ENCODE measurements at places on chromosomes 4 and X.

DNA sequence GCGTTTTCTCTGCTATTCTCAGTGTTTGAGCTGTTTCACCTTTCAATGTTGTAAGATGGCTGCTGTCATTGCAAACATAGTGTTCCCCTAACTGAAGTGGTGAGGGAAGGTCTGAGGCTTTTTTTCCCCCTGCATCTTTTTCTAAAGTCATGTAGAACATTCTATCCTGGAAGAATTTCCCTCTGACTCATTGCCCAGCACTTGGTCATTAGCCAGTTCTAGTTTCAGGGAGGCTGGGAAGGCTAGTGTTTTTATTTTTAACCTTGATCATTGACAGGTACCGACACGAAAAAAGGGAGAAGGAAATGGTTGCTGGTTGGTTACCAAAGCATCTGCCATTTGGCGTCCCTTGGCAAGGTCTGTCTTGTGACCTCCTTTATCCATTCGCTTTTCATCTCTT is 6.6 kb downstream of the LANCL3 start:
- no peak for DNase-seq

GRCh38 chrX:55149242-55149641 is 60.4 kb downstream of the PAGE2 start:
- DNase-seq: no peak

- no peak for DNase-seq
Measured at GRCh38 chr4:119656342-119656741, 27.7 kb upstream of the PDE5A start.

DNA sequence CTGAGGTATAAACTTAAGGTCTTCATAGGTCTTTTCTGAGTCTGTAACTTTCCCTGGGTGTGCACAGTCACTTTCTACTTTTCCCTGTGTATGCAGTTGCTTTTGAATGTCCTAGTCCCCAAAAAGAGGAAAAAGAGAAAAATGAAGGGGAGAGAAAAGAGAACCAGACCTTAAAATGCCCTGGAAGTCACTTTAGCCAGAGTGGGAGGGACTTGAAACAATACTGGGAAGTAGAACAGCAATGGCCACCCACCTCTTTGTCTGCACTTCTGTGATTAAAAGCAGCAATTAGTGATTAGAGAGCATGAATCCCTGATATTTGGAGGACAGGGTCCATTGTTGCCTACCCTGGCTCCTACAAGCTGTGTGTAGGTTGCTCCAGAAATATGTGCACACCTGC is 36.1 kb downstream of the ZCCHC13 start:
- no peak for DNase-seq

GRCh38 chr4:55087913-55088260 is 37.5 kb downstream of the KDR start:
- DNase-seq: no peak

- no peak for DNase-seq
Measured at GRCh38 chr4:90187148-90187884, 60.1 kb downstream of the CCSER1 start.

GRCh38 chr4:8402640-8403039 is 37.9 kb downstream of the ACOX3 start:
- peak; percentile 81 for DNase-seq

DNA sequence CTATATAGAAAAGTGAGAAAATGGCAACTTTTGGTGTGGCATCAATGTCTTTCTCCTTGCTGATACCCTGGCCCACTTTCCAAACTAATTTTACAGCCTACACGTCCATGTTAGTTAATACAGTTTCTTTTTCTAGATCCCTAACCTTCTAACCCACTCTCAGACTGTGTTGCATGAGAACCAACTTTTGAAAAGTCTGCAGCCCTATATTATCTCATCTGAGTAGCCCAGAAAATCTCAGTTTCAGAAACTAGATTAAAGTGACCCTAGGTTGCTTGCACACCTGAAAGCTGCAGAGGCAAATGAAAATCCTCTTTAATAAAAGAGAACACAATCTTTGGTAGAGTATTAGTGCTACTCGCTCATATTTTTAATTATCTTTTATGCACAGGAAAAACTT is 371.6 kb upstream of the EMCN start:
- DNase-seq: no peak

- no peak for DNase-seq
Measured at GRCh38 chrX:139078761-139079280, 367.3 kb upstream of the FGF13 start.

DNA sequence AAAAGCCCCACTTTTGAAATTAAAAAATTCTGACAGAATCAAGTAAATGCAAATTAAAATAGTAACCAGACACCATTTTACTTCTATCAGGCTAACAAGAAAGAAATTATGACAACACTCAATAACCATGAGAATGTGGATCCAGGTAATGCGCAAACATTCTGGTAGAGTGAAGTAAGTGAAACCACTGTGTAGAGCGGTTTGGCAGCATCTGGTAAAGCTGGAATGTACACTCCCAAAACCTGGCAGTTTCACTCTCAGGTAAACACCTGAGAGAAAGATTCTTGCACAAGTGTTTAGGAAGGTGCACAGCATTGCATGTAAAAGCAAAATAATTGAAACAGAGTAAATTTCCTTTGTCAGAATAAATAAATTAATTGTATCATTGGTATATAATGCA is 81.8 kb downstream of the TRIML1 start:
- no peak for DNase-seq

DNA sequence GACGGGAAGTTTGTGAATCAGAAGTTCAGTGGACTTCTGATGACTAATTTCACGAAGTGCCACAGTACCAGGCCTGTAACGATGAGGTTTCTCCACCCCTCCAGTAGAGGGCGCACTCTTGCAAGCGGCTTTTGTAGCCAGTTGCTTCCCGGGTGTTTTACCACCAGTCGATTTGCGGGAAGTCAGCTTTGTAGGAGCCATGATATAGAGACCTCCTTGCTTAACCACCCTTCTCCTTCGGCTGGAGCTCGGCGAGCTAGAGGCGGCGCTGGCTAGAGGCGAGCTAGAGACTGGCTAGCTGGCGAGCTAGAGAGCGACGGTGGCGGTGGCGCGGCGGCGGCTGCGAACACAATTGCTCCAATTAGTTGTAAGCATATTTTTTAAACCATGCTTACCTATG is 72.0 kb downstream of the IL1RAPL1 start:
- no peak for DNase-seq

DNA sequence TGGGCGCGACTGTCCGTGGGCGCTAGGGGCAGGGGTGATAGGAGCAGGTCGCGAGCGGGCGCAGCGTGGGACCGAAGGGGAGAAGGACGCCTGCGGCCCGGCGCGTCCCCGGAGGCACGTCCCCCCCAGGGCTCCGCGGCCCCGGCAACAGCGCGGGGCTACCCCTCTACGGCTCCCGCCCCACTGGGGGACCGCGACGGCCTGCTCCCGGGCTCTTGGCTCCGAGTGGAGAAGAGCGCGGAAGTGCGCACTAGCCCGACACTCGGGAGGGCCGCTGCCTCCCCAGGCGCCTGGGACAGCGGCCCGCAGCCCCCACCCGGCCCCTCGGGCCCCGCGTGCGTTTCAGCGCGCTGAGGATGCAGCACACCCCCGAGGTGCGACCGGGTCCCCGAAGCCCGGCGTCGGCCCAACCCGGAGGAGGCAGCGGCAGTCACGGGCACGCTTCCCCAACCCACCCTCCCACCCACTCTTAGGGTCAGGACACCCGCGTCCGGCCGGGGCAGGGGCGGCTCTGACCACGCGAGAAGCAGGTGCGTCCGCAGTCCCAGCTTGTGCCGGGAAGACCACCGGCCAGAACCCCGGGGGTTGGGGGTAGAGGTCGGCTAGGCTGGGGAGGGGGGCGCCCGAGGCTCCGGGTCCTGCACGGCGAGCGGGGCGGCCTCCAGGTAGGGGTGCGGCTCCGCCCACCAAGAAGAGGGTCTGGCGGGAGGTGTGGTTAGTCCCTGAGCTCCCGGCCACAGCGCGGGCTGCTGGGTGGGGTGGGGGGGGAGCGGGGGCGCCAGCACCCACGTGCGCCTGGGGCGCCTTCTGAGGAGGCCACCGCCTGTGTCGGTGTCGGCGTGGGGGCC is 18.5 kb upstream of the NAT8L start:
- no peak for DNase-seq

GRCh38 chr4:92120810-92121498 is 182.8 kb upstream of the GRID2 start:
- no peak for DNase-seq

GRCh38 chrX:133542476-133542875 is 127.2 kb upstream of the GPC4 start:
- no peak for DNase-seq

DNA sequence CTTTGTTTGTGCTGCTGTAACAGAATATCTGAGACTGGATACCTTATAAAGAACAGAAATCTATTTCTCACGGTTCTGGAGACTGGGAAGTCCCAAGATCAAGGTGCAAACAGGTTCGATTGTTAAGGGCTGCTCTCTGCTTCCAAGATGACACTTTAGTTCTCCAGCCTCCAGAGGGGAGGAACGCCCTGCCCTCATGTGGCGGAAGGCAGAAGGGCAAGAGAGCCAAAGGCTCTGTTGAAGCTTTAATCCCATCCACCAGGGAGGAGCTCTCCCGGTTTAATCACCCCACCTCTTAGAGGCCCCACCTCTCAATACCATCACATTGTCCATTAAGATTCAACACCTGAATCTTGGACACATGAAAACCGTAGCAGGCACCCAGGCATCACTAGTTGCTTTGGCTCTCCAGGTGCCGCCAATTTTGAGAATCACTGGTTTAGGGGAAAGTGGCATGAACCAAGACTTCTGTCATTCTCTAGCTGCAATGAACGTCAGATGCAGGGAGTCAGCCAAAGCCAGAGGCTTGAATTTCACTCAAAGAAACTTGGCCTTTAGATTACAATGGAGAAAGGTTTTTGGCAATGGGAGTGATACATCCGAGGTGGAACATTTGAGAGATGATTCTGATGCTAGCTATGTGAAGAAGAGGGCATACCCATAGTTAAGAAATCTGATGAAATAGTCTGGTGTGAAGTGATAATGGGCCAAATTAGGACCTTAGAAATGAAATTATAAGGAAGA is 15.7 kb downstream of the FHL1 start:
- DNase-seq: peak; percentile 27

- no peak for DNase-seq
Measured at GRCh38 chr4:94451051-94451694, 569 bp upstream of the PDLIM5 start.

DNA sequence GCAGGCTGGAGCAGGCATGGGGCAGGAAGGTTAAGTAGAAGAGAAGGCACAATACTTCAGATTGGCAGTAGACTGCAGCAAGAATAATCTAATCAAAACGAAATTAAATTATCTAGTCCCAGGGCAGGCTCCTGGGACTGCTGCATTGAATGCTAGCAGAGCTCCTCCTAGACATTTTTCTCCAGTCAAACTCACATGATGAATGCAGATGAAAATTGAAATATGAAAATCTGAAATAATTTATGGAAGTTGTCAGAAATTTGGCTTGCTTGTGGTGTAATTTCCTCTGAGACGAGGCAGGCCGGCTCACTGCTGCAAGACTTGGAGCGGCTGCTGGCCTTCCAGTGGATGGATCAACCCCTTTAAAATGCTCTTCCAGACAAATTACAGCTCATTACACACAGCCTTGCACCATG is 78.0 kb upstream of the TMEM33 start:
- DNase-seq: no peak

- DNase-seq: no peak
Measured at GRCh38 chrX:44043496-44043895, 70.3 kb upstream of the NDP start.

GRCh38 chrX:69388526-69388925 is 115.6 kb upstream of the NALF2 start:
- no peak for DNase-seq

- DNase-seq: no peak
Measured at GRCh38 chr4:181307824-181308223, 935.4 kb upstream of the TENM3 start.

DNA sequence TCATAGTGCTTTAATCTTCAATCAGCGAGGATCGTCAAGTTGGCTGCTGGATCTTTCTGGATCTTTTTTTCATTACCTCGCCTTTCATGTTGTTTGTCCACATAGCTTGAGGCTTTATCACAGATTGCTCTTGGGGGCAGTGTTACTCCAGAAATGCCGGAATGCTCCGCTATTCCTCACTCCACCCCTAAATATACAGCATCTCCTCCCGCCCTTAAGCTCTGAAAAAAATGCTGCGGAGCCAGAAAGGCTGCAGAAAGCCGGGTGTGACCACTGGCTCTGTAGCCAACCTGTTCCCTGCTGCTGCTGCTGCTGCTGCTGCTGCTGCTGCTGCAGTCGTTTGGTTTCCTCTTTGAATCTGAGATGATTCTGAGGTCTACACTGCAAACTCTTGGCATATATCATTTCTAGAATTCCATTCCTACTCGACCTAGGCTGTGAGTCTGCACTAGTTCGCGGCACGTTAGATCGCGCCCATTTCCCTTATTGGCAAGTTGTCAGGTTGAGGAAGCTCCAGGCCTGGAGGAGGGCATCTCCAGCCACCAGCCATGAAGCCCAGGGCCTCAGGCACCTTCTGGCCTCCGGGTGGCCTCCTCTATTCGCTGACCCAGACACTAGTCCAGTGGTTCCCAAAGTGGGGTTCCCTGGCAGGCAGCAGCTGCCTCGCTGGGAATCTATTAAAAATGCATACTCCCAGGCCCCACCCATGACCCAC is 34.2 kb downstream of the WDR13 start:
- peak; percentile 57 for DNase-seq

GRCh38 chr4:83110223-83110945 is 4.1 kb downstream of the PLAC8 start:
- DNase-seq: peak; percentile 77

- no peak for DNase-seq
Measured at GRCh38 chr4:12645732-12646131, 838.4 kb downstream of the RAB28 start.

GRCh38 chr4:156642161-156642560 is 329.4 kb downstream of the PDGFC start:
- no peak for DNase-seq

DNA sequence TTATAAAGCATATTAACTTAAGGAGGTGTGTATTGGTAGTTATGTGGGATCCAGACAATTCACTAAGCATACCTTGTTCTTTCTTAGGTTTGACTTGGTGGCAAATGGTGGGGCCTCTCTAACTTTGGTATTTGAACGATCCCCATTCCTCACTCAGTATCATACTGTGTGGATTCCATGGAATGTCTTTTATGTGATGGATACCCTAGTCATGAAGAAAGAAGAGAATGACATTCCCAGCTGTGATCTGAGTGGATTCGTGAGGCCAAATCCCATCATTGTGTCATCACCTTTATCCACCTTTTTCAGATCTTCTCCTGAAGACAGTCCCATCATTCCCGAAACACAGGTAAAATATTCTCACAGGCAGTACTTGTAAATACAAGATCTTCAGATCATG is 186.4 kb downstream of the DCTD start:
- DNase-seq: no peak
